Spleen (tissue), 13 donors: ENCODE measurements at places on chromosomes 5 and 9. TPM values are rescaled to one million over a fixed set of nuclear protein-coding genes. Genes with fewer than 3 reads are reported as not detected.

- no peak for DNase-seq
Measured at GRCh38 chr5:170475294-170476000, 28.4 kb upstream of the KCNIP1 start.

KCNMB1 gene
- 0.60 TPM for total RNA-seq

PCDHA11 gene
- 0.36 TPM for total RNA-seq

TMEM167A gene
- total RNA-seq: 59.2 TPM

TXN gene
- total RNA-seq: 74.4 TPM

DNA sequence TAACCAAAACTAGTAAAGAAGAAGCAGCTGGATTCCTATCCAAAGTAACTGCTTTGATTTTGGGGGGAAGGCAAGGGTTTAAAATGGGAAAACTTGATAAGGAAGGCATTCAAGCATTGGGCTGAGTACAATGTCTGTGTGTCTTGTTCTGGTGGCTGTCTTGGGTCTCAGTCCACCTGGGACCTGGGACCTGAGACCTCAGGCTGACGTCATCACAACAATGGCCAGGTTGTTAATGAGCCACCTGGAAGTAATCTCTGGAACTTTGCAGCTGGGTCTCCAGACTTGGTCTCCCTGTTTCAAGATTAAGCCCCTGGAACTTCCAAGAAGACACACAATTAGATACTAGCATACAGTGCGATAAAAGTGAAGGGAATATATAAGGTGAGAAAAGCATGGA, 157.5 kb downstream of the PIK3R1 start:
- no peak for DNase-seq

DNA sequence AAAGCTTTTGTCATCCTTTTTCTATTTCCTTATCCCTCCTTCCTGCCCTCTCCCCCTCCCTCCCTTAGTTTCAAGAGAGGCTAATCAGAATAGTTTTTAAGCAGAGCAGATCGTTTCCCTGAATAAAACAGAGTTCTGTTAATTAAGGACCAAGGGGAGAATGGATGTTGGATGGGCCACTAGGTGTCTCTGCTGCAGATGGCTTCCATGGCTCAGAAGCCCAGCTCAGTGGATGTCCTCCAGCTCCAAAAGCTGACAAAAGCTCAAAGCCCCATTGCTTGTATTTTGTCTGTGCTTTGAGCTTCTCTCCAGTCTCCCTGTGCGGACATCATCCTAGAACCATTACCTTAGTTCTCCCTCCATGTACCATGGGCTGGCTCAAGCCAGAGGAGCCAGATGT, 21.0 kb upstream of the NPR3 start:
- no peak for DNase-seq

GRCh38 chr5:176899296-176899891, at the start of gene HK3:
HK3 (minus strand) TSS chr5:176899346; CDS start chr5:176896159, 3,187 bp downstream.
- DNase-seq: no peak

GRCh38 chr9:112754578-112754977, 4.0 kb downstream of the SNX30 start:
- no peak for DNase-seq

DNA sequence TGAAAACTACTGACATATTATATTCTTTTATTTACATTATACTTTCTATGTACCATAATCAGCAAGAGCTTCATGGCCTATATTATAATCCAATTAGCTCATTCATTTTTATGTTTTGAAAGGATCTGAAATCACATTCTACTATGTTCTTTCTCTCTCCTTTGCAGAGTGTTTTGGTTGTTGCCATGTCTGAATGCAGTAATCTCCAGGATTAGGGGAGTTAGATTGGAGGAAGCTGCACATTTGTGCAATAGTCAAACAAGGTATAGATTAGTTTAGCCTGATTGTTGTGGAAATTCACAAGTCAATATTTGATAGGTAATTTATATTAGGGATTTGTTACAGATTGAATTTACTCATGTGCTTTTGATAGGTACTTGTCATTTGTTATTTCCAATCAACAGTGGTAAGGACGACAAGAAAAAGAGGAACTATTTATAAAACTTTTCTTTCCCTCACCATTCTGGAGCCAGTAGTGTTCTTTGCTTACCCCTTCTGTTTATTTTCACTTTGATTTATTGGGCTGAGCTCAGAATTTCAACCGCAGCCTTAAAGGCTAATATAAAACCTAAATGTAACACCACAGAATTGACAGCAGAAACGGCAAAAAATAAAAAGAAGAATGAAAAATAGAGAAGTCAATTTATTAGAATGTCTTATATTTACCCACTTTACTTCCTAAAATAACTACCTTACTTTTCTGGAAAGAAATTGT, 597.0 kb downstream of the CHSY3 start:
- no peak for DNase-seq

GRCh38 chr9:128882677-128883603, 1.0 kb downstream of the LRRC8A start:
- DNase-seq: peak; percentile 80

GRCh38 chr9:34237836-34238235, 59.0 kb downstream of the UBAP1 start:
- no peak for DNase-seq

DNA sequence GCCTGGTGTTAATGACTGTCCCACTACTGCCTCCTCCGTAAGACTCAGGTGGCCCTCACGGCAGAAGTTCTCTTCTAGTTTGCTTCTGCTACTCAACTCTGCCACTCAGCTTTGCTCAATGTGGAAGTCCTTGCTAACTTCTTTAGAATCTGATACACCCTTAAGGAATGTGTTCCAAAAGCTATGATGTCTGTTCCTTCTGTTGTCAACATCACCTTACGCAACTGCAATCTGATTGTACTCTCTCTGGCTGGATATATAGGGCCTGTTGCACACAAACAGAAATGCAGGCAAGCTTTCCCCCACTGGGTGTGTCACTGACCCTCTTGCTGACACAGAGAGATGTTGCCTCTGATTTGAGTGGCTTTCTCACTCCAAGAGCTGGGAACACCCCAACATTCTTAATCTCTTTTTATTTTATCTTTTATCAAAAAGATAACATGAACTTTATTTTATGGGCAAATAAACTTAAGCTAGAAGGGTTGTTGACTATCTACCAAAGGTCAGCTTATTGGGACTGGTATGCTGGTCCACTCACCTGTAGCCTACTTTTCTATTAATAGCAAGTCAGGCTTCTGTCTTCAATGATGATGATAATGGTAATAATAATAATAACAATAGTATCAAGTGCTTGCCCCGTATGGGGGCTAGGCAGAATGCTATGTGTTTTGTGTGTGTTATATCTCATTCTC, 25.2 kb downstream of the TMEM252 start:
- DNase-seq: no peak

DNA sequence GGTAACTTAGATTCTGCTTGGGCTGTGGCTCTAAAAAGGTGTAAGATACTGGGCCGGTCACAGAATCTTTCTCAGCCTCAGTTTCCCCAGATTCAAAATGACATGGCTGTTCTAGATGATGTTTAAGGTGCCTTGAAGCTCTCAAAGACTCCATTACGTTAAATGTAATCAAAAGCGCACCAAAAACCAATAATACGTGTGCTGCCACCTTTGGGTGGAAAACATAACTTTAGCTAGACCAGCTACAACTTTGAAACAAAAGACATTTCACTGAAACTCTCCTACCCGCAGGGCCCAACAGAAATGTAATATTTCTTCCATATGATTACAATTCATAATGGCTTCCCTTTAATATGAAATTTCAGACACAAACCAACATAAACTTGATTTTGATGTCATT, 35.0 kb upstream of the PCSK5 start:
- no peak for DNase-seq

GRCh38 chr5:166363087-166363760, 1928.2 kb upstream of the WWC1 start:
- DNase-seq: no peak

DNA sequence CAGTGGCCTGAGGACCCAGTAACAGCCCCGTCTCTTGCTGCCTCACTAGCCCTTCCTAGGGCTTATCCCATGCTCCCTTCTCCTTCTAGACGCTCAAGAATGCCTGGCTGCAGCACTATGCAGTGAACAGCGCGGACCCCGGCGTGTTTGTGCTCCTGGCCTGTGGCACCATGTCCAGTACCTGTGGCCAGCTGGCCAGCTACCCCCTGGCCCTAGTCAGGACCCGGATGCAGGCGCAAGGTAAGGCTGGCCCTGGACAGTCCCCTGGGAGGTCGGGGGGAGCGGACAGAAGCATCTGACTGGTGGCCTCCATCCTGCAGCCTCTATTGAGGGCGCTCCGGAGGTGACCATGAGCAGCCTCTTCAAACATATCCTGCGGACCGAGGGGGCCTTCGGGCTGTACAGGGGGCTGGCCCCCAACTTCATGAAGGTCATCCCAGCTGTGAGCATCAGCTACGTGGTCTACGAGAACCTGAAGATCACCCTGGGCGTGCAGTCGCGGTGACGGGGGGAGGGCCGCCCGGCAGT, 20.5 kb downstream of the PTGES2 start:
- DNase-seq: peak; percentile 68

LHFPL2 gene
- 10.1 TPM for total RNA-seq

- DNase-seq: no peak
Measured at GRCh38 chr5:7772141-7772540, 78.8 kb downstream of the CFAP90 start.

- no peak for DNase-seq
Measured at GRCh38 chr5:99030906-99031440, 102.2 kb upstream of the CHD1 start.

UBE2R2 gene
- total RNA-seq: 41.7 TPM

DNA sequence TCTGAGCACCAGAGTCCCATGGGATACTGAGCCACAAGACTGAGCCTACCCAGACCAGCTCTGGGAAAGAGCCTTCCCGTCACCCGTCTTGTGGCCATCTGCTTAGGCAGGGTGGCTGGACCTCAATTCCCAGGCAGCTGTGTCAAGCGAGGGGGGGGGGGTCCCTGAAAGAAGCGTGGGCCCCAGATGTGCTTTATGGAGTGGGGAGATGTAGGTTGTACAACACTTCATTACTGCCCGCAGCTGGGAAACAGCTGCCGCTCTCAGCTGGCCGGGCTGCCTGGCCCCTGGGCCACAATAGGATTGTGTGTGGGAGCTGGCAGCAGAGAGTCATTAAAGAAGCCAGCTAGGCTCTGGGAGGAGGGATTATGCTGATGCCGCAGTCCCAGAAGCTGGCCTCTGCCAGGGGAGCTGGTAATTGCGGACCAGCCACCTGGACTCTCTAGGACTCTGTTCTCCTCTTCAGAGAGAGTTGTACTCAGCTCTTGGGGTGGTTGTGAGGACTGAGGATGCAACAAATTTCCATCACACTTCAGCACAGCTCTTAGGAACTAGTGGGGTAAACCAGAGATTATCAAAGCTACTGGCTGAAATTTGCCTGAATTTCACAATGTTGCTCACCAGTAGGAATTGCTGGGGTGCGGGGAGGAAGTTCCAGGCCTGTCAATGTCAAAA, 145.4 kb downstream of the GADD45G start:
- DNase-seq: peak; percentile 54

- no peak for DNase-seq
Measured at GRCh38 chr9:115237385-115237998, 119.5 kb upstream of the TNC start.

ATP6V0E1 gene
- 190 TPM for total RNA-seq

ZNF879 gene
- 7.3 TPM for total RNA-seq

DNA sequence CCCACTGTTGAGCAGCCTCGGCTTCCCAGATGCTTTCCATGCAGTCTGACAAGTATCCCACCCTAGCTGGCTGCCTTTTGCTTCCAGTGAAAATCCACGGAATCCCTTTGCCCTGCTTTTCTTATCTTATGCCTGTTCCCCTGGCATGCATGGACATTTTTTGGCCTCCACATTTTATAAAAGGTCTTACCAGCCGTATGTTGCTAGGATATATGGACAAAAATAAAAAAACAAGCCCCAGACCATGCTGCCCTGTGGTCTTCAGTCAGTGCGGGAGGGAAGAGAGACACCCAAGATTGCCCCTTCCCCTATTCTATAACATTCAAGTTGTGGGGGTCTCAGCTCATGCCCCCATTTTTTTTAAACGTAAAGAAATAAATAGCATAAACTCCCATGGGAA, 129.6 kb downstream of the COL23A1 start:
- no peak for DNase-seq

DNA sequence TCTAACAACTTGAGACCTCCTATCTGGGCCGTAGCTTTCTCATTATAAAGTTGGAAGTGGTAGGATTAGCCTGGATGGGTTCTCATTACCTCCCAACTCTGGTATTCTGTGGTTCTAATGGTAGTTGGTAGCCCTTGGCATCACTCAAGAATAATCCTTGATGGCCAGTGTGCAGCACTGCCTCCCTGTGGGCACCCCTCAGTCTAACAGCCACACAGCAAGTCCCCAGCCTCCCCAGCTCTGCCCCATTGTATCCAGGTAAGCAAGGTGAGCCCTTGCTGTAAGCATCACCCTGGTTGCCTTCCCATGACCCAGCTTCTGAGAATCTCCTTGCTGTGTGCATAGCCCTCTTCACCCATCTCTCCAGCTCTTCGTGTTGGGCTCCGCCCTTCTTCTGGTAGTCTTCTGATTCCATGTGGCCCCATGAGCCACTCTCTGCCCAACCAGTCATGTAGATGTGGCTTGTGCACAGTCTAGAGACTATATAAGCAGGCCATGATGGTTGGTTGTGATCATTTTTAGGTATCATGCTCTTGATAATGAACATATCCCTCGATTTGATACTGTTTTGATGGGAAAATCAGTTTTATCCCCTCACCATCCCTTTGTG, 57.6 kb upstream of the GRHPR start:
- DNase-seq: no peak

GRCh38 chr5:80865551-80865950, 94.6 kb upstream of the RASGRF2 start:
- DNase-seq: no peak

DNA sequence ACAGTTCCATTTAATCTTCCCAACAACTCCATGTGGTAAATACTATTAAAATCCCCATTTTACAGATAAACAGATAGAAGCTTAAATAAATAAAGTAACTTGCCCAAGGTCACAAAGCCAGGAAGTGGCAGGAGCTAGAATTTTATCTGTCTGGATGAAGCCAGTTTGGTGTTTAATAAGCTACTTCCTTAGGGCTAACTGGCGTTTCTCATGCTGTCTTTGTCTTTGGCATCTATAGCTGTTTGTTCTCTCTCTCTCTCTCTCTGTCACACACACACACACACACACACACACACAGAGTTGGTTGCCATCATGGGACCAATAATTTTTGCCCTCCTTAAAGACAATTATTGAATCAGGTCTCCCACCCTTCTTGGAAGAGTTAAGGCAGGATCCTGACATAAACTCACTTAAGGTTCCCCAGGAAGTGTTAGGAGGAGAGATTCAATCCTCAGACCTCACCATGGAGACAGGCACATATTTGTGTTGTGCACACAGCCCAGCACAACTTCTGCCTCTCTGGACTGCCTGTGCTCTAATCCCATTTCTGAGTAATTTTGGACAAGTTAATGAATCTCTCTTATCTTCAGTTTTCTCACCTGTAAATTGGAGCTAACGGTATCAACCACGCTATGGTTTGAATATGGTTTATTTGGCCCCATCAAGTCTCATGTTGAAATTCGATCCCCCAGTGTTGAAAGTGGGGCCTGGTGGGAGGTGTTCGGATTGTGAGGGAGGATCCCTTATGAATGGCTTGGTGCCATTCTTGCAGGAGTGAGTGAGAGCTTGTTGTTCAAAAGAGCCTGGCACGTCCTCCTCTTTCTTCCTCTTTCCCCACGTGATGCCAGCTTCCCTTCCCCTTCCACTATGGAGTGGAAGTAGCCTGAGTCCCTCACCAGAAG, 8.3 kb upstream of the ADRA1B start:
- DNase-seq: no peak
